Activated CD4-positive, alpha-beta memory T cell treated with anti-CD3 and anti-CD28 coated beads for 36 hours (primary cell): ENCODE measurements at places on chromosomes 3 and 15. TPM values are rescaled to one million over a fixed set of nuclear protein-coding genes. Genes with fewer than 3 reads are reported as not detected.

DNA sequence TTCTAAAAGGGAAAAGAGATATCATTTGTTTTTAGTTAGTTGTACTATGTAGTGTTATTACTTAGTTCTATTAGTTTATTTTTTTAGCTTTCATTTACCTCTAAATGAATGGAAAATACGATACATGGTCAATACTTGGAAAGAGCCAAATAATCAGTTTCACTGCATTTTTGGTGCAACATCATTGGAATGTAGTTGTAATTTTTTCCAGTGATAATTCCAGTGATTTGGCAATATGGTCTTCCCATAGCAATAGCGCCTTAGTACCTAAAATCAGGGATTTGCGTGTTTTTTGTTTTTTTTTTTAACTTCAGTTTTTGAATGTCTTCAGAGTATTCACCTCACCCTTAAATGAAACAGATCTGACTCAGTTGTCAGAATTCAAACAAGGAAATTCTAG, 41.8 kb downstream of the RAB8B start:
- H3K4me1 ChIP-seq: peaks cover 75% of the 10 kb centered on the region
- H3K27ac ChIP-seq: peak overlapping the region; percentile 79
- no peak overlapping the region for H3K4me3 ChIP-seq
- peaks cover 18% of the 10 kb centered on the region for H3K36me3 ChIP-seq
- no peaks in the 10 kb centered on the region for H3K27me3 ChIP-seq

- no peak overlapping the region for H3K27ac ChIP-seq
- no peaks in the 10 kb centered on the region for H3K27me3 ChIP-seq
- no peaks in the 10 kb centered on the region for H3K36me3 ChIP-seq
Observed at GRCh38 chr3:181344331-181344730, 354.8 kb upstream of the DNAJC19 start.

DNA sequence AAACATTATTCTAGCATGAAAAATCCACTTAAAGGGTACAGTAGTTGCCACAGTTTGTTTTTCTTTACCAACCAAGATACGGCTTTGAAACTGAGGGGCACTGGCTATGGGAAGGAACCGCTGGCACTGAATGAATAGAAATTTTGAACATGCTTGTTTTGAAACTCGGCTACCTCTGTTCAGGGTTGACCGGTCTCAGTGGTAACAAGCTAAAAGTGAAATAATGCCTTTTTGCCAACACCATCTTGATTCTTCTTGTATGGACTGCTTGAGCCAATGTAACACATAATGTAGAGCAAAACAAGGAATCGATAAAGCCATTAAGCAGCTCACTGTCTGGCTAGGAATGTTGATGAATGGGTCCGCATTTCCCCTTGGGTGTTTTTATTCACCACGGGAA, 36.5 kb downstream of the PTPRG start:
- no peaks in the 10 kb centered on the region for H3K4me1 ChIP-seq
- H3K27ac ChIP-seq: no peak overlapping the region
- no peak for DNase-seq
- no peaks in the 10 kb centered on the region for H3K27me3 ChIP-seq
- no peak overlapping the region for H3K4me3 ChIP-seq
- no peaks in the 10 kb centered on the region for H3K36me3 ChIP-seq

DNA sequence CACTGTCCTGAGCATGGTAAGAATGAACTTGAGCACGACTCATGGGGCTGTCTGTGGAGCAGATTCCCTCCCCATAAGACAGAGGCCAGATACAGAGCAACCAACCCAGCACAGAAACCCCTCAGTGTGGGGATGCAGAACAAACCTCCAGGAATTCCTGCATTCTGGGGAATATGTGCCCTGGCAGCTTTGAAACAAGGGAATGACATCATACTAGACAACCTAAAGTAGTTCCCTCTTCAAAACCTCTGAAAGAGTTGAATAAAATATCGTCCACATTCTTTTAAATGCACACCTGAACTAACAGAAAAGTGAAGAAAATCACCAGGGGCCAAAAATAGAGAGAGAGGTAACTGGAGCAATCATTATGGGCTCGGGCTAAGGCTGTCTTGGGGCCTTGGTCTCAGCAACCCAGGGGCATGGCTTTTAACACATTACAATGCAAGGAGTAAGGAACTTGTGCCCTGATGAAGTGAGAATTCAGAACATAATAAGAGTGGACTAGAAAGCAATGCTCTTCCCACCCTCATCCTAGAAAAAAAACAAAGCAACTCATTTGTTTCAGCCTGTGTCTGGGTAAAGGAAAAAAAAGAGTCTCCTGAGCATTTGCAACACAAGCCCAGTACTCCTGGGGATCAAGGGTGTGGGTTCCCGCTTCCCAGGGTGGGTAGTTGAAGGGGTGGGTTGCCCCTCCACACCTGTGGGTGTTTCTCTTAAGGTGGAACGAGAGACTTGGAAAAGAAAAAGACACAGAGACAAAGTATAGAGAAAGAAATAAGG, 43.9 kb downstream of the ADIPOQ start:
- no peak overlapping the region for H3K4me3 ChIP-seq
- H3K27ac ChIP-seq: no peak overlapping the region
- H3K27me3 ChIP-seq: no peaks in the 10 kb centered on the region
- DNase-seq: no peak
- peaks cover 39% of the 10 kb centered on the region for H3K4me1 ChIP-seq

DNA sequence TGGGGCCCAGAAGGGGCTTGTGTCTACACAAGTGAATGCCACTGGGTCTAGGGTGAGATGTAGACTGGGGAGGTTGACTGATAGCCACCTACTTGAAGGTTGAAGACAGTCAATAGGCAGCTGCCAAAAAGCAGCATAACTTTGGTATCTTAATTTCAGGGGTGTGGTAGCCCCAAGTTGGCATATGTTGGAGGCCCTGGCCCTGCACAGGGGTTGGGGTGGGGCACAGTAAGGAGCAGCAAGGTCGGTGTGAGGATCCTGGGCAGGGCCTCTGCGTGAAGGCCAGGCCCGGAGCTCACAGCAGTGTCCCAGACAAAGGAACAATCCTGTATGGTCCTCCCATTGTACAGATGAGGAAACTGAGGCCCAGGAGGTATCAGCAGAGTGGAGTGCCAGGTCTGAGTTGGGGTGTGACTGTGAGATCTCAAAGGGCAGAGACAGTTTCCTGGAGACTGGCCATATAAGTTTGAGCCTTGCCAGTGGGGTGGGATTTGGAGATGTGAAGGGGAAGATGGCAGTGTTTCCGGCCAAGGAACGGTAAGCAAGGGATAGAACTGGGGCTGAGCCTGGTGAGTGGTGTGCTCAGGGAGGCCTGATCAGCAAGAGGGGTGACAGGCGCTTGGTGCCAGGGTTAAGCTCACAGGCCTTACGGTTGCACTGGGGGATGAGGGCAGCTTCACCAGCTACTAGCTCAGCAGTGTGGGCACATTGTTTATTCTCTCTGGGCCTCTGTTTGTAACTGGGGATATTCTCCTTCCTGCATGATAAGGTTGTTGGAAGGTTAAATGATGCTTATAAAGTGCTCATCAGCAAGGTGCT, 1.7 kb downstream of the KLHL40 start:
- peaks cover 25% of the 10 kb centered on the region for H3K27me3 ChIP-seq
- H3K27ac ChIP-seq: no peak overlapping the region
- no peaks in the 10 kb centered on the region for H3K36me3 ChIP-seq
- no peak for DNase-seq
- peaks cover 6% of the 10 kb centered on the region for H3K4me1 ChIP-seq

GRCh38 chr15:40909662-40910630, 15.7 kb downstream of the VPS18 start:
- peaks cover 12% of the 10 kb centered on the region for H3K4me1 ChIP-seq
- H3K36me3 ChIP-seq: no peaks in the 10 kb centered on the region
- no peak overlapping the region for H3K4me3 ChIP-seq
- no peak overlapping the region for H3K27ac ChIP-seq
- no peak for DNase-seq
- H3K27me3 ChIP-seq: no peaks in the 10 kb centered on the region

GRCh38 chr3:8266730-8267131, 234.9 kb upstream of the LMCD1 start:
- no peak overlapping the region for H3K4me3 ChIP-seq
- no peak for DNase-seq
- no peaks in the 10 kb centered on the region for H3K36me3 ChIP-seq
- H3K27ac ChIP-seq: no peak overlapping the region
- H3K4me1 ChIP-seq: no peaks in the 10 kb centered on the region

- H3K27ac ChIP-seq: no peak overlapping the region
- DNase-seq: no peak
- H3K36me3 ChIP-seq: peaks cover 4% of the 10 kb centered on the region
- no peak overlapping the region for H3K4me3 ChIP-seq
- no peaks in the 10 kb centered on the region for H3K27me3 ChIP-seq
Observed at GRCh38 chr3:50559702-50560101, 7.8 kb downstream of the C3orf18 start.

DNA sequence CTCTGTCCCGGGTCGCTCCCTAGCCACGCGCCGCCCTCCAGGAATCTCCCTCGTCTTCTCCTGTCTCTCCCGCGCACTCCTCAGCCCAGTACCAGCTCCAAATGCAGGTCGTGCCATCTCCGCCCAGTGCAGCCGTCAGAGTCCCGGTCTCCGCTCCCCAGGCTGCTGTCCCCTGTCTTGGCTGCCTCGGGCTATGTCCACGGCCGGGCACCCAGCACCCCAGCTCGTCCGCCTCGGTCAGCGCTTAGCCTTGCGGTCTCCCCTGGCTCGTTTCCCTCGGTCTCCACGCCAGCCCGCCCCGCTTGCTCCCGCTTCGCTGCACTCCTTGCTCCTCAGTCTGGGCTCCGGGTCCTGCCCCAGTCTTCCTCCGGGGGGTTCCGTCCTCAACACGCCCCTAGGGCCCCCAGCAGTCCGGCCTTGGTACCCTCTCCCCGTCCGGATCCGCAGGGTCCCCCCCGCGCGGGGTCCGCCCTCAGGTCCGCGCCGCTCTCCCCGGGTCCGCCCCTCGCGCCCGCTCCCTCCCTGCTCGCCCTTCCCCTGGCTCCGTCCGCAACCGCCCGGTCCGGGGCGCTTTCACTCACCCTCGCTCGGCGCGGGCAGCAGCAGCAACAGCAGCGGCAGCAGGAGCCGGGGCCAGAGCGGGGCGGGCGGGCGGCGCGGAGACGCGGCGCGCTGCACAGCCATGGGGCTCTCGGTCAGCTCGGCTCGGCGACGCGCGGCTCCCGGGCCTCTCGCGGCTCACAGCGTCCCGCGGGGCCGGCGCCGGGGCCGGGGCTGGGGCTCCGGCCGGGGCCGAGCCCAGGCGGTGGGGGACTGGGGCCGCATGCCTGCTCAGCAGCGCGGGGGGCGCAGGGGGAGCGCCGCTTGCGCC, 462 bp downstream of the IGDCC3 start:
- no peak overlapping the region for H3K27ac ChIP-seq
- DNase-seq: no peak
- H3K4me1 ChIP-seq: peaks cover 14% of the 10 kb centered on the region
- H3K4me3 ChIP-seq: peak overlapping the region; percentile 38
- H3K36me3 ChIP-seq: no peaks in the 10 kb centered on the region
- H3K27me3 ChIP-seq: peaks cover 49% of the 10 kb centered on the region

DNA sequence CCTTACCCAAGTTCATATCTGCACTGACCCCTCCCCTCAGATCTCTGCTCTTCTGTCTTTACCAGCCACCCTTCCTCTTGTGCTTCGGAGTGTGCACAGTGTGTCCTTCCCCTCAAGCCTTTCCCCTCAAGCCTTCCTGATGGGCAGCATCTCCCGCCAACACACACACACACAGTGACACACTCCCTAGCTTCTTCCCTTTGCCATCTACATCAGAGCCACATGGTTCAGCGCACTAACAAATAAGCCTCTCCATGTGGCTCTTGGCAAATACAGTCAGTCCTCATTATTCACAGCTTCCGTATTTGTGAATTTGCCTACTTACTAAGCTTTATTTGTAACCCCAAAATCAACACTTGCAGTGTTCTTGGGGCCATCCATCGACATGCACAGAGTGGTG, 37.5 kb downstream of the SH3BP5 start:
- H3K36me3 ChIP-seq: peaks cover 20% of the 10 kb centered on the region
- H3K4me1 ChIP-seq: peaks cover 76% of the 10 kb centered on the region
- no peak for DNase-seq
- H3K27ac ChIP-seq: peak overlapping the region; percentile 10

- no peaks in the 10 kb centered on the region for H3K27me3 ChIP-seq
- H3K4me3 ChIP-seq: peak overlapping the region; percentile 42
- H3K36me3 ChIP-seq: peaks cover 7% of the 10 kb centered on the region
- DNase-seq: no peak
- H3K27ac ChIP-seq: no peak overlapping the region
Observed at GRCh38 chr15:75348562-75349350, 1.9 kb downstream of the NEIL1 start.

DNA sequence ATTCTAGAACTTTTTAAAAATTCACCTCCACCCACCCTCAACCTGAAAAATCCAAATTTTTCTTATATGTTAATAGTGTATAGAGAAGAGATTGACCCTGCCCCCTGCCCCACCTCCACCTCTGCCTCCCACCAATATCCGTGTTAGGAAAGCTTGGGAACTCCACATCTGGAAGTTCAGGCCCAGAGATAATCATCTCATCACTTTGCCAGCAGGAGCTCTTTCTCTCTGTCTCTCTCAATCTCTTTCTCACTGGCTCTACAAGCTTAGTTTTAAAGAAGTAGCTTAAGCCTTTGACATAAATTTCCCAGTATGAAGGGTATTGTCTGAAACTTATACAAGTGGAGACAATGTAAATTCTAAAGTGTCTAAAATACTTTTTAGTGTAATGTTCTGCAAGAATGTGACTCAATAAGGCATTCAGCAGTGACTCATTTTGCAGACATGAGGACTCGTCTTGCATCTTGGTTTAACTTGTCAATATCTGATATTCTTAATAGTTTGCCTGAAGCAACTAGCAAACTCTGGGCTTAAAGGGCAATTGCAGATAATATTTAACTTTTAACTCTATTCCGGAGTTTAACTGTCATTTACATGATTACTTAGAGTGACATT, 299.8 kb upstream of the EPHA3 start:
- H3K27ac ChIP-seq: no peak overlapping the region
- H3K36me3 ChIP-seq: no peaks in the 10 kb centered on the region
- no peaks in the 10 kb centered on the region for H3K4me1 ChIP-seq
- H3K4me3 ChIP-seq: no peak overlapping the region

- H3K4me1 ChIP-seq: no peaks in the 10 kb centered on the region
- H3K27me3 ChIP-seq: no peaks in the 10 kb centered on the region
- no peak for DNase-seq
Observed at GRCh38 chr3:195072916-195073564, 197.9 kb downstream of the XXYLT1 start.

LNP1 gene
- total RNA-seq: 2.3 TPM

SLC15A2 gene
- 1.4 TPM for total RNA-seq

CADM2 gene
- not detected for total RNA-seq

MSL2 gene
- total RNA-seq: 38.5 TPM

HYAL3 gene
- 4.0 TPM for total RNA-seq

RASGRP1 gene
- total RNA-seq: 167 TPM

FGF7 gene
- total RNA-seq: not detected

PARP15 gene
- total RNA-seq: 9.1 TPM
